ENCODE measurements at places on chromosomes 1 and 21. TPM values are rescaled to one million over a fixed set of nuclear protein-coding genes. Genes with fewer than 3 reads are reported as not detected.

Gene CD160
- 0.21 TPM for total RNA-seq

DNA sequence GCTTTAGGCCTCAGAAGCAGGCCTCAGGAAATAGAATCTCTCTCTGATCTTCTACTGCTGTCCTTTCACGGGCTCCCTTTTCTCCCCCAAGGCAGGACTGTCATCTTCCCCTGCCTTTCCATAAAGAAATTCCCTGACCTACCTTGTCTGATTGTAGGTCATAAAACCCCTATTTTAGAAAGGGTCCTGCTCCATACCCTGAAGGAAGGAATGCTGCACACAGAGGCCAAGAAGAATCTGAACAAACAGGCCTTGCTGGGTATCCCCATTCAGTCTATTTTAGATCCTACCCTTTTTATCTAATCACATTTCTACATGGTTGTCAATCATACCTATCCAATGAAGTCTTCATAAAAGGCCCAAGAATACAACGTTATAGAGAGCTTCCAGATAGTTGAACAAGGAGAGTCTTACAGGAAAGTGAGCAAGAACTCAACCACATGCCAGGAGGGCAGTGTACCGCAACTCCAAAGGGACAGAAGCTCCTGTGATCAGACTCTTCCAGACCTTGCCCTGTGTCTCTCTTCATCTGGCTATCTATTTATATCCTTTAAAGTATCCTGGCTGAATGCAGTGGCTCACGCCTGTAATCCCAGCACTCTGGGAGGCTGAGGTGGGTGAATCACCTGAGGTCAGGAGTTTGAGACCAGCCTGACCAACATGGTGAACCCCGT, 93.1 kb downstream of the SLC16A1 start:
- DNase-seq = no peak

GRCh38 chr1:30698401-30698981, 24.9 kb downstream of the MATN1 start:
- DNase-seq = no peak

Gene RIPK4
- 3.0 TPM for total RNA-seq

Gene C1orf53
- total RNA-seq = 5.1 TPM

Gene SPRR5
- total RNA-seq = not detected

- no peak for DNase-seq
These were observed 51.9 kb upstream of the ZNF326 start for GRCh38 chr1:89942825-89943658.

DNA sequence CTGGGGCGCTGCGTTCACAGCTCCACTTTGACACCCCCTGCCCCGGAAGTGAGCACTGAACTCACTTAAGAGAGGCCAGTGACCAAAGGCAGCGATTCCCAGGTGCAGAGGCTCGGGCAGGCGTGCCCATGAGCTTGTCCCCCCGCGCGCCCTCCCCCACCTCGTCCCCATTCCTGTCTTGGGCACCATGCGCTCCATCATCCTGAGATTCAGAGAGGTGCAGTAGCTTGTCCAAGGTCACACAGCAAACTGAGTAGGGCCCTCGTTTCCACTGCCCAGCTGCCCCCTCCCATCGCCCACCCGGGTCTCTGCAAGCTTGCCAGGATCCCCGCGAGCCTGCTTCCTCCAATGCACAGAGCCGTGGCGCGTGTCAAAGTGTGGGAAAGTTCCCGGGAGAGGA, 68.0 kb downstream of the SYT2 start:
- DNase-seq = no peak

DNA sequence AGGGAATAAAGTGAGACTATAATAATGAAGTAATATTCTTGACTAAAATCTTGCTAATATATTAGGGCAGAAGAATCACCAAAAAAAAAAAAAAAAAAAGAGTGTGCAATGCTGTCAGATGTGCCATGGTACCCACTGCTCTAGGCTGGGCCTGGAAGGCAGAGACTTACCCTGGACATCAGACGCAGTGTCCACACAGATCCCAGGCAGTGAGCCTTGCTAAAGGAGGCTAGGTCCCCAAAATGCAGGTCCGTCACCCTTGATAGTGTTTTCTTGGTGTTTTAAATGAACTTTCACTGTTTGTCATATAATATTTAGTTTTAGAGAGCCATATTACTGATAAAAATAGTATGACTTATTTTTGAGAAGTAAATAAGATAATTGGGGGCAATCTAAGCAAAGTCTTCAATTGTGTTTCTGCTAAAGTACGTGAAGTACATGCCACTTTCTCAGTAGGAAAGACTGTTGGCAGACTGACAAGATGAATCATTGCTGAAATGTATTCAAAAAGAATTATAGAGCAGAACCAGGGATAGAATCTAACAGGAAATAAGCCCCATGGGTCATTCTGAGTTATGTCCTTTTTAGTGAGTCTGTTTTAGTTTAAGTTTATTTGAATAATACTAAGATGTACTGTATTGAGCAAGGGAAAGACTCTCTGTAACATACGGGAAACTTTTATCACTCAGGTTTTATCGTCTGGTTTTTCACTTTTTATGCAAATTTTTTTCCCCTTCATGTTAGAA, 74.6 kb upstream of the PDC start:
- DNase-seq = no peak

GRCh38 chr1:63148825-63149645, 173.3 kb upstream of the FOXD3 start:
- DNase-seq = peak; percentile 24

DNA sequence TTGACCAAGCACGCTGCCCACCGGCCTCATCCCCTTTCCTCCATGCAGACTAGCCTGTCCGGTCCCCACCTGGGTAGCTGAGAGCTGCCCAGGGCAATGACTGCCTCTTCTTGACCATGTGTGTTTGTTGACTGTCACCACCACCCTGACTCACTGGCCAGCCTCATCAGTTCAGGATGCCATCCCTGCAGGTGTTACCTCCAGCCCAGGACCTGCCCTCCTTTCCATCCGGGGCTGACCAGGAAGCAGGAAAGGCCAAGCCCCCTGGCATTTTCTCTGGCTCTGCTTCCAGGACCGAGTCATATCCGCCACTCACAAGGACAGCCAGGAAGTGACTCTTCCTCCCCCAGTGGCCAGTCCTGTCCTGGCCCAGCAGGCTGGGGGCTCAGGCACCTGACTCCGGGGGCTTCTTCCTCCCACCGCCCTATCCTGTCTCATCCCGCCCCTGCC, 17.1 kb downstream of the EPHA2 start:
- DNase-seq = peak; percentile 49

DNA sequence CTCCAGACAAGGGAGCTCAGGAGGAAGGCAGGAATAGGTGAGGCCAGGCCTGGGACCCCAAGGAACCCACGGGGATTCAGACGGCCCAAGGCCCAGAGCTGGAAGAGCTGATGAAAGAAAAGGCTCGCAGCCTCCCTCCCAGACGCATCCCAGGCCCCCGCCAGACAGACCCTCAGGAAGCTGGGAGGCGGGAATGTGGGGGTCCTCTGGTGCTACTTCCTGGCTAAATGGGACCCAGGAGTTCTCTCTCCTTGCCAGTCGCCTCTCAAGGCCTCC, 430 bp downstream of the FBXO2 start:
- DNase-seq = no peak

DNA sequence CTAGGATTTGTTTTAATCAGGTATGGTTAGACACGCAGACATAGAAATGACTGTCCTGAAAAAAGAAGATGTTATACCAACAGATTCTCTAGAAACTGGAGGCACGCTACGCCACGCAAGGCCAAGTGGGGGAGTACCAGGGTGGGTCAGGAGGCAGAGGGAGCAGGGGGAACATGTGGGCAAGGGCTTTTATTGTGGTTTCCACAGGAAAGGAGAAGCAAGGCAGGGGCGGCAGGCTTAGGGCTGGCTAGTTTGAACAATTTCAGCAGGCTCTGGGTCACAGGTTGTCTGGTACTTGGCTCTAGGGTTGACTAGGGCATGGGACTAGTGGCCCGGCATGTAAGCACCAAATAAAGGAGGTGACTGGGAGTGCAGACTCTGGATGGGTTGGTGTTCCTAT, 7.2 kb downstream of the MTARC2 start:
- DNase-seq = no peak

GRCh38 chr21:43958364-43959158, 53.5 kb upstream of the TRAPPC10 start:
- DNase-seq = no peak

Gene ADORA1
- total RNA-seq = 19.9 TPM

DNA sequence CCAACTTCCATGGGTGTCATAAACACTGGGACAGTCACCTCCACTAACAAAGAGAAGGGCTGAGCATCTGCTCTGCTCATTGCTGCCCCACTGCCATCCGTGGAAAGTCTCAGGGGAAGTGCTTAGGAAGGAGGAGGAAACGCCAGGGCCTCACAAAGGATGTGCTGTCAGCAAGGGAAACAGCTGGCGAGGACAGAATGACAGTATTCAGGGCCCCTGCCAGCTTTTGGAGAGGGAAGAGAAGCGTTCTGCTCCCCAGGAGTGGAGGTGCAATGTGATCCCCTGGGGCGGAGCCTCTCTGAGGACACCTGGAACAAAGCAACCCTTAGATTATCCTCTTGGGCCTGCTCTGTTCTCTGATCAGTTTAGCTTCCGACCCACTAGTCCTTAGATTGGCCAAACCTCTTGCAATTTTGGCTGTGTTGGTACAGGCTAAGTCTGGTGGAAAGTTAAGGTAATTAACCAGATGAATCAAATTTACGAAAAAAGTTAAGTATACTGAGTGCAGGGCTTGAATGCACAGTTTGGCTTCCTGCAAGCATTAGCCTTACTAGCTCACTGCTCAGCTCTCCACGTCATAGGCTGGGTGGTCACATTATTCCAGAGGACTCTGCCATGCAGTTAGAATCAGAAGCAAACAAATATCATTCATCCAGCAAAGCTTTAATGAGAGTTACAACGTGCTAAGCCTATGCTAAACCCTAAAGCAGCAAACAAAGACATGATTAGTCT, 170.2 kb upstream of the NFIA start:
- DNase-seq = peak; percentile 59

DNA sequence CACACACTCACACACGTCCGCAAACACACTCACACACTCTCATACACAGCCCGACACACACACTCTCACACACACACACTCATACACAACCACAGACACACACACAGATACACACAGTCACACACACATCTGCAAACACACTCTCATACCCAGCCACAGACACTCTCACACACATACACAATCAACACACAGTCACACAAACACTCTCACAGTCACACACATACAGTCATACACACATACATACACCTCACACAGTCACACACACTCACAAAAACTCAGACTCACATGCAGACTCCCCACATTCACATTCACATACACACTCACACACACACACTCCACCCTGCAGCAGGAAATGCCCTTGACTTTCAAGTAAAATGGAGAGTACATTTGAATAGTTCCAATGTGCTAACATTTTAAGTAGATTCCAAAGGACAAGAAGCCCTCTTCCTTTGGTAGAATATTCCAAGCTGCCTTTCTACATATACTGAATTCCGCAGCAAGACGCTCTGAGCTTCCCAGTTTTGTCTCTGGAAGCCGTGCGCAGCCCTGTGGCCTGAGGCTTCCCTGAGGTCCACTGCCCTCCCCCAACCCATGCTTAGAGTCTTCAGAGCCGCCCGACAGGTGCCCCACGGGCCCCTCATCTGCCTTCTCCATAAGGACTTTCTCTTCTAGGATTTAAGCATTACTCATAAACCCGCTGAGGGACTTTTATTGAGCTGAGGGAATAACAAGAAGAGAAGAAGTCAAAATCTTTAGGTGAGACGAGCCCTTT, 9.7 kb downstream of the BATF3 start:
- DNase-seq = no peak

DNA sequence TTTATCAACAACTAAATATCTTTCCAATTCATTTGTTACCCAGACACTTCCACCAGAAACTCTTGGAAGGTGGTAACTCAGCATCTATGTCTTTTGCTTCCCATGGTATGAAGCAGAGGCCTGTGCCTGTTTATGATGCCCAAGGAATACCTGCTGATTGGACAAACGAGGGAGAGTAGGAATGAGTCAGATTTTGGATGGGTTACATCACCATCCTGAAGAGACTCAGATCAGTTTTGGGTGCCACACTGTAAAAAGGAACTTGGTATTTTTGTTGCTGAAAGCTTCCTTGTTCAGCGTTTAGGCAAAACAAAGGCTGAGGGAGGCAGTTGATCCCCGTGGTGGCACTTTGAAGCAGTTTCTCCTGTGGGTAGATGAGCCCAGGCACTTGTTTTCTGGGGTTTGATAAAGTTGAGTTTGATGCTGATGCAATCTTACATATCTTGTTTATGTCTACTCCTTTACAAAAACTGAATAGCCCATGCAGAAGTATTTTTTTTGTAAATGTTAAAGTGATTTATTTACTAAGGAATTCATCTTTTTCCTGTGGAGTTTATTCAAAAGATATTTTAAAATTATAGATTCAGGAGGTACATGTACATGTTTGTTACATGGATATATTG, 26.7 kb upstream of the CYP4X1 start:
- DNase-seq = no peak

Gene PKLR
- not detected for total RNA-seq

DNA sequence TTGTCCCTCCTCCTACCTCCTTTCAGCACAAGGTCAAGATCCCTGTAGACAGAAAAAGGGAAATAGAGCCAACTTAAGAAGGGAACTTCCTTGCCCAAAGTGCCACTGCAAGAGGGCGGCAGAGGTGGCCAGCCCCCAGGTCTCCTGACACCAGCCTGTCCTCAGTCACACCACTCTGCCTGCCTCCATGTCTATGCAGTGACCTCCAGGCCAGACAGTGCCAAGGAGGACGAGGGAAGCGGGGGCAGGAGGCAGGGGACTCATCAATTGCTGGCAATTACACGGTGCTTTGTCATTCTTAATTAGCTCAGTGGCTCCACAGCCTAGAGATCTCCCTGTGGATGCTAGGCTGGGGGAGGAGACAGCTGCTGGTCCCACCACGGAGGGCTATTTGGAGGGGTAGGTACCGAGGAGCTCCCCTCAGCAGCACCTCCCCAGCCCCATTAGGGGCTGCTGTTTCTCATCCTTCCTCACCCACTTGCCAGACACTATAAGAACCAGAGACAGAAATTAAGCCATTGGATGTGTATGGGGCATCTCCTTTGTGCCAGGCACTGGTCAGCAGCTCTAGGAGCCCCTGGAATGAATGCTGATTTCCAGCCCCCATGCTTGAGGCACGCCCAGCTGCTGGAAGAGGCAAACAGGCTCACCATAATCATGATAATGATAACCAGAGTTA, 6.1 kb upstream of the LDLRAP1 start:
- DNase-seq = no peak

Gene CFHR4
- total RNA-seq = not detected

- no peak for DNase-seq
These were observed 215.9 kb upstream of the L1TD1 start for GRCh38 chr1:61978796-61979195.

DNA sequence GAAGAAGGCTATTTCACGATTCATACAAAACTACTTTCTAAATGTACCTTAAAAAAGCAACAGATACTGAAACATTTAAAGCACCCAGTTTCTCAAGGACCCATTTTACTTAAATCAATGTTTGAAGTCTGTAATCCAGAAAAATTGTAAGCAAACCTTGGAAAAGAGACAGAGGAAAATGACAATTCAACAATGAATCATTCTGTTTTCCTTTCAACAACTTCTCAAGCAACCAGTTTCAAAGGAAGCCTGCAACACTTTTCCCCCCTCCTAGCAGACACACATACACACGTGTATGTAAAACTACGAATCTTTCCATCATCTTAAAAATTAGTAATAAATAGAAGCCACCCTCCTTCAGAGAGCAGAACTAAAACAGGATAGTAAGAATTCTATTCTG, 1.2 kb downstream of the RERE start:
- DNase-seq = no peak

Data from left cardiac atrium (tissue), 4 donors.